Stimulated activated CD4-positive, alpha-beta T cell treated with anti-CD3 and anti-CD28 coated beads, TNF-alpha, amount 100 ng/mL, for 4 hours (primary cell): ENCODE measurements at places on chromosomes 1 and 21.

DNA sequence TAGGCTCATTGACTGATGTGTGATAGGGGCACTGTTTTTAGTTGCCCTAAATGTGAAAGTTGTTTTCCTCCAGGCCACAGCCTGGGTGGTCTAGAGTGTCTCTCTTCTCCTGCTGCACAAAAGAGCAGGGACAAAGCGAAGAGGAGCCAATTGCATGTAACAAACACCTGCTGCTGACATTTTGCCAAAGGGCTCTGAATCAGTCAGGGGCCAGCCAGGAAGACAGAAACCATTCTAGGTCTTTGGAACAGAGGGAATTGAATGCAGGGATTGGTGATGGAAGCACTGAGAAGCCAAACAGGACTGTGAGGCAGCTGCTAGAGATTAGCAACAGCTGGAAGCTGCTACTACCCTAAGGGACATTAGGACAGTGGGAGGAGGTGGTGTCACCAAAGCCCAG lies 185.3 kb upstream of the POU3F1 start:
- no peak for DNase-seq

DNA sequence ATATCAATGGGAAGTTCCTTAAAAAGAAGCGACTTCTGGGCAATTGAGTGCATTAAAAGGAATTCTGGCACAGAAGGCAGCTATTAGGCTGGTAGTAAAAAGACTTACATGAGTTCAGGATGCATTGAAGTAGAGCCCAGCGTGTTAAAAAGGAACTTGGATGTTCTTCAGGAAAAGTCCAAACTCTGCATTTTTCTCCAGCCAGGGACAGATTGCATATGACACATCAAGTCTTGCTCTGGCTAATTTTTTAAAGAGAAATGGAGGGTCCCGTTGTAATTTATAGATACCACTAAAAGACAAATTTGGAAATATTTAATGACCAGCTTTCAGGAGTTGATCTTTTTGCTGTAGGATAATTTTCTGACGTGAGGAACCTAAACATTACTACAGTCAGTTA lies 1.2 kb downstream of the TPRG1L start:
- no peak for DNase-seq

GRCh38 chr1:242842094-242842493 lies 317.6 kb upstream of the PLD5 start:
- DNase-seq, result no peak

DNA sequence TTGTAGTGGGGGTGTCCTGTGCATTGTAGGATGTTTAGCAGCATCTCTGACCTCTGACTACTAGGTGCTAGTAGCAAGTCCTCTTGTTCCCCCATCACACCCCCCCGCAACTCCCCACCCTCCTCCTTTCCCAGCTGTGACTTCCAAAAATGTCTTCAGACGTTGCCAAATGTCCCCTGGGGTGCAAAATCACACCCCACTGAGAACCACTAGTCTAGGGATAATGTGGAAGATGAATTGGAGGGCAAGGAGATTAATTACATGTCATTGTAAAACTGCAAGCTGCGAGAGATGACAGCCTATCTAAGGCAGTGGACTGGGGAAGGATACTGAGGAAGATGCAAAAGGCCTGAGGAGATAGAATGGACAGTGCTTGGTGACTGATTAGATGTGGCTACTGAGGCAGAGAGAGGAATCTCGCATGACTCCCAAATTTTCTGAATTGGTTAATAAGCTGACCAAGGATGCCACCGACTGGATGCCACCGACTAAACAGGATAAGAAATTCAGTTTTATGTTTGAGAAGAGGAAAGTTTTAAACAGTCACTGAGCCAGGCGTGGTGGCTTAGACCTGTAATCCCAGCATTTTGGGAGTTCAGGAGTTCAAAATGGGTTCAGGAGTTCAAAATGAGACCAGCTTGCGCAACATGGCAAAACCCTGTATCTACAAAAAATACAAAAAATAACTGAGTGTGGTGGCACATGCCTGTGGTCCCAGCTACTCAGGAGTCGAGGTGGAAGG lies 3.1 kb upstream of the JAK1 start:
- no peak for DNase-seq

DNA sequence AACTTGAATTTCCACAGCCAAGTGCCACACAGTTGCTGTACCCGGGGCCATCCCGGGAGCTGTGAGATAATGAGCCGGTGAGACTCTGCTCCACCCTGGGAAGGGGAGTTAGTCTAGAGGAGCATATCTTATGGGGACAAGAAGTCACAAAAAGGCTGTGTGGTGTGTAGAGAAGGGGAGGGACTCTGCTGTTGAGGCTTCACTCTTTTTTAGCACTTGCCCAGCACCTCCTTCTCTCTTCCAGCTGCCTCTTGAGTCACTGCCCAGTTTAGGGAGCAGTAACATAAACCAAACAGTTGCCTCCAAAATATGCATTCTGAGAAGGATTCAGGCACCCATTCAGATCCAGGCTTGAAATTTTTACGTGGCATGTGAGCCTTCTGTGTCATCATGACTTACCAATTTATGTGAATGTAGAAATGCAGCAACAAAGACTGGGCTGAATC lies 744 bp upstream of the WDR26 start:
- DNase-seq, result no peak

GRCh38 chr1:82048596-82048995 lies 247.9 kb downstream of the ADGRL2 start:
- DNase-seq, result no peak

- DNase-seq, result no peak
These were observed 5.0 kb upstream of the CDC14A start for GRCh38 chr1:100347009-100347966.

DNA sequence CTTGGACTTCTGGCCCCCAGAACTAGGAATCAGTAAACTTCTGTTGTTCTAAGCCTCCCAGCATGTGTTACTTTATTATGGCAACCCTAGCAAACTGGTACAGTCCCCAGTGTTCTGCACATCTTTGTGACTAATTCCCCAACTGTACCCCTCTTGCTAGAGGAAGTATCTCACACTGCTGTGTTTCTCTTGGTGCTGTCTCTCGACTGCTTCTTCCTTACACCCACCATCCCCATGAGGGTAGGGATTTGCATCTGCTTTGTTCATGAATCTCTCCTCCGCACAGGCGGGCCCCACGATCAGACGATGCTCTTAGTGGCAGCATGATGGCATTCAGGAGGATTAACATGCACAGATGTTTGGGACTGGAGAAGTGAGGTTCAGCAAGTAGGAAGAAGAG lies 46.7 kb downstream of the CLIC6 start:
- DNase-seq, result no peak

DNA sequence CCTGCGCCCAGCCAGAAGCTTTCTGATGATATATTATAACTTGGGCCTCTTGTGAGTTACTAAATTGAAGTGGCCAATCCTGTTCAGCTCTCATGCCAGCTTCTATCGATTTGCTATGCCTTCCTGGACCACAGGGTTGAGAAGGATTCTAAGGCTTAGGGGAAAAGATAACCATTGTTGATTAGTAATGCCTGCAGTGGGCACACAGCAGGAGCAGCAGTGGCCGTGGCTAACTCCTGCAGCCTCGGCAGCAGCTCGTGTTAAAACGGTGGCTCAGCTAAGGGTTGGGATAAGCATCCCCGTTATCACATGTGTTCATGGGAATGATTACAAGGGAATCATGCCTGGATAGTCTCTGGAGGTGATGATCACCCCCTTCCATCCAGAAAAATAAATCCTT lies 20.5 kb upstream of the KCNE2 start:
- no peak for DNase-seq

DNA sequence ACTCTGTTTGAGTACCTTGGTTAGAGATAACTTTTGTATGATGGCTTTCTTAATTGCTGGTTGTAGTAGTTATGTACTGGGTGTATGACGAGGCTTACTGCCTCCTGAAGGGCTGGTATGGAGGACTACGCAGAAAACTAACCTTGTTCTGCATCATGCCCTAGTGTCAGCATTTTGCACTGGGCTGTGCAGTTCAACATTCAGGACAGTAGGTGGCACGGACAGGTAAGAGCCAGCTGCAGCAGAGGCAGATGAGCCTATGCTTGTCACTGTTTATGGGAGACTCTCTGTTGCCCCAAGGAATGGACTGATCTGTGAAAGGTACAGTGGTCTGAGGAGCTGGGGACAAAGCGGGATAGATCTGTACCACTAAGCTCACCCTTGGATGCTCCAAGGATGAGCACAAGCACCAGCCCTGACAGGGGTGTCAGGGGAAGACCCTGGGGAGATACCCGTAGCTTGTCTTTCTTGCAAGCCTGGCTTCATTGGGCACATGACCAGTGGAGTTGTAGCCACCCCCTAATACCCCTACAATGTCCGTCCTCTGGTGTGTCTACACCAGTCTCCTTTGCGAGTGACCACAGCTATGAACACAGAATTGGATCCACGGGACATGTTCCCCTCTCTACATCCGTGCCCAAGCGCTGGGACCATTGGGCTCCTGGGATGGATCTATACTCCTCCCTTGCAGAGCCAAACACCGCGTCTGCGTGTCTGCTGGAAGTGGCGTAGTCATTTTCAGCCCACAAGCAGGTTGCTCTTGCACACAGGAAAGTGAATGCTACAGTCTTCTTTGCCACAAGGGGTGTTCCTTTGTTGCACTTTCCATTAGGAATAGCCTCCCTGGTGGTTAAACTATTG lies 51.1 kb upstream of the CFHR3 start:
- DNase-seq, result no peak

DNA sequence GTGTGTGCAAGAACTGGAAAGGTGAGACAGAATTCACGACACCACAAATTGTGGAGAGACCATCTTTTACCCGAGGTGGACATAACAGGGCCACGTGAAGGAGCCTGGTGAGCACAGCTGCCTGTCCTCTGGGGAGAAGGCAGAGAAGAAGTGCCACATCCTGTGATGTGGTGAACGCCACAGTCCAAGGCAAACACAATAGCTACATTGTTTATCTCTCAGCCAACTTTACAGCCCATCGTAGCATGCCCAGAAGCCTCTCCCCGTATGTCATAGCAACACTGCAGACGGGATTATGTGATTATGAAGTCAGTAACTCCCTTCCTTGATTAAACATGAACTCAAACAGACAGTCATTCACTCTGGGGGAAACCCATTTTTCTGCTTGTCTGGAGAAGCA lies 612.2 kb downstream of the SMYD3 start:
- no peak for DNase-seq

DNA sequence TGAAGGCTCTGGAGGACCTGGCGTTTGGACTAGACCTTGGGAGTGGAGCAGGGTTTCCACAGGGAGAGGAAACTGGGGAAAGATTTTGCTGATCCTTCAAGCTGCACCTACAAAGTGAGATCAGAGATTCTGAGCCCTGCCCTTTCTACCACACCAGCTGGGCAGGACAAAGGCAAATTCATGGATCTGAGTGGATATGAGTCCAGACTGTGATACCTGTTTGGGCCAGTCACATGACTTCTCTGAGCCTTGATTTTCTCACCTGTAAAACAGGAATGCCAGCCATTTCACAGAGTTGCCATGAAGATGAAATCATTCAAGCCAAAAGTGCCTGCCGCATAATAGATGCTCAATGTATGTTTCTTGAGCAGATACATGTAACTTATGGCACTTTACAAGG lies 4.9 kb upstream of the RASSF5 start:
- DNase-seq, result no peak

GRCh38 chr1:17207966-17208418 lies 3.1 kb downstream of the PADI1 start:
- DNase-seq, result no peak

DNA sequence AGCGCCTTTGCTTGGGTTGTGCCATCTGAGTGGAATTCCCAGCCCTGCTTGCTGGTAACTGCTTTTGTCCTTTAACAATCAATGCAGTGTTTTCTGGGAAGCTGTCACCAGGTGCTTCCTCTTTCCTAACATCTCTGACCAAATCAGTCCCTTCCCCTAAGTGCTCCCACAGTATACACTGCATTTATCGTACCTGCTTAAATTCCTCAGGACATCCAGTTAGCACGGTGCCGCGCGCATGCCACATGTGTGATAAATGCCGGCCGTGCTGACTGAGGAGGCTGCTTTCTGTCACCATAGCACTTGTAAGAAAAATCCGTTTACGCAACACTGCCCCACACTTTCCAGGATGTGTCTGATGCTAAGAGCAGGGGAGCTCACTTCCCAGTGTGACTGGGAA lies 115.4 kb downstream of the BCAR3 start:
- no peak for DNase-seq
